Activated CD8-positive, alpha-beta T cell treated with anti-CD3 and anti-CD28 coated beads, Interleukin-2, amount 10 ng/mL, durations not matched to agents 7 days and 5 days (primary cell): ENCODE measurements at places on chromosomes 4 and X.

- no peak for DNase-seq
Measured at GRCh38 chr4:111797455-111798163, 347.6 kb upstream of the FAM241A start.

DNA sequence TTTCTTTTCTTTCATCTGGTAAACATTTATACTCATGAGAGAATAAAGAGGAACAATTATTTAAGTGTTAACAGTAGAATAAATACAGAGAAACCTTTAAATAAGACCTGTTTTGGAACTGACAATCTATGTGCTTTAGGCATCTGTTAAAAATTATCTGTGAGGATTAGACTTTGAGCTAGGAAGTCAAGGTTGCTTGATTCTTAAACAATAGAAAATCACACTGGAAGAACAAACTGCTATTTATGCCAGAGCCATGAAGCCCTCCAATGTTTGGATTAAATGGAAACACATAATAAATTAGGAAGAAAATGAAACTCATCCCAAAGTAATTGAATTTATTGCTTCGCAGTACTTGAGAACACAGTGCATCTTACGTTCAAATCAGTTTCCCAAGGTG, 207.2 kb upstream of the NPY2R start:
- no peak for DNase-seq

- DNase-seq = no peak
Measured at GRCh38 chrX:130030826-130031225, 48.4 kb downstream of the BCORL1 start.

- DNase-seq = no peak
Measured at GRCh38 chr4:6524436-6524835, 50.6 kb upstream of the MAN2B2 start.

- DNase-seq = no peak
Measured at GRCh38 chr4:3310301-3311094, 17.7 kb downstream of the RGS12 start.

GRCh38 chrX:131424895-131425294, 119.0 kb upstream of the OR13H1 start:
- DNase-seq = no peak

DNA sequence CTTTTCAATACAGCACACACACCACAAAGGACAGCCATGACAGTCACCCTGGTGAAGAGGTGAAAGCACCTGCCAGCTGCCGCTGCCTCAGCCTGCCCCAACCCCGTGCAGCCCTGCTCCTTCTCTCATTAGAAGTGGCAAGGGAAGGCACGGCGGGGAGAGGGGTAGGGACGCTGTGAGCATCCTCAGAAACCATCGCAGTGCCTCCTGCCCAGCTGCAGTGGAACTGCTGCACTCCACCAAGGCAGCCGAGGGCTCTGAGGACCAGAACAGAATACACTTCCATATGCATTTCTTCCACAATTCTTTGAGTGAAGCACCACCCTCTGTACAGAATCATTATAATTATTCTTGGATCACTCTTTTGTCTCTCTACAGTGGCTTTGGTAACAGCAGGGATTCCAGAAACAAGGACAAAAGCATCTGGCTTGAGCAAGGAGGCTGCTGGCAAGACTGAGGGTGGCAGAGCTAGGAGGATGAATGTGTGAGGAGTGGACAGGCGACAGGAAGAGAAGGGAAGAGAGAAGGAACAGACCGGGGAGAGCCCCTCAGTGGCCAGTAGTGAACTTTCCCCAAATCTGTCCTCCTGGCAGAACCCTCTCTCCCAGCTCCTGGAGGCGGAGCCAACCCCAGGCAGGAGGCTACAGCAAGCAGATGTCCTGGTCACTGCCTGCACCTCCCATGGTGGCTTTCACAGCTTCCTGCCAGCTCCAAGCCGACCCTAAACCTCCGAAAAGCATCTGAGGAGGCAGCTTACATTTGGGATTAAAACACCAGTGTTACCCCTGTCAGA, 73.2 kb downstream of the MTNR1A start:
- no peak for DNase-seq

GRCh38 chr4:10582059-10582686, 102.4 kb downstream of the CLNK start:
- DNase-seq = peak; percentile 36

GRCh38 chrX:84907324-84907968, 96.2 kb upstream of the APOOL start:
- DNase-seq = no peak

DNA sequence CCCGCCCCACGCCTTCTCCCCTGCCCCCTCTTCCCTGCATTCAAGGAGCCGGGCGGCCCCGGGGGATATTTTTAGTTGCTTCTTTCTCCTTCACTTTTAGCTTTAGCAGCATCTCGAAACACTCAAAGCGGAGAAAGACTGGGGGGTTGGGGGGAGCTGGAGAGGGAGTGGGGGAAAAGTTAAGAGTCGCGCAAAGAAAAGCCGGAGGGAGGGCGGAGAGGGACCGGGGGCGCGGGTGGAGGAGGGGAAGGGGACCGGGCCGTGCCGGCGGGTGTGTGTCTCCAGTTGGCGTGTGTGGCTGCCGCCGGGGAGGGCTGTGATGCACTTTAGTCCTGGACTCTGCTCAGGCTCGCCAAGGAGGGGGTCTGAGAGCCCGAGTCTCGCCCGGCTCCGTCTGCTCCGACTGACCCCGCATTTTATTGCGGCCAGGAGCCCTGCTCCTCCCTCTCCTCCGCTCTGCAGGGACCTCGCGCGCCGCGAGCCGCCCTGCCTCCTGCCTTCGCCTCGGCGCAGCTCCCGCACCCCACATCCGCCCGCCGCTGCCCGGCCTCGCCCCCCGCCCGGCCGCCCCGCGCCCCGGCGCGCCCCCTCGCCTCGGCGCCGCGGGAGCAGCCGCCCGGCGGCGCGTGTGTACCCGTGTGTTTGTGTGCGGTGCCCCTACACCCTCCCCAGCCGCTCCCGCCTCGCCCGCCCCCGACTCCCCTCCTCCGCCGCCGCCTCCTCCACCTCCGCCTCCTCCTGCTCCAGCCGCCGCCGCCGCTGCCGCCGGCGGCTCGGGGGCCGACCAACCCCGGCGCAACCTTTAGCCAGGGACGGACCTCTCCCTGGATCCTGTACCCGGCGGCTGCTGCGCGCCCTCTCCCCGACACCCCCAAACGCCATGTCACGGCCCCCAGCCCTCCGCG, 1.4 kb downstream of the ZNF827 start:
- peak; percentile 63 for DNase-seq

GRCh38 chrX:148185631-148186030, 204.5 kb downstream of the FMR1NB start:
- DNase-seq = no peak

GRCh38 chr4:14667624-14668151, 334.6 kb upstream of the CPEB2 start:
- no peak for DNase-seq

- DNase-seq = peak; percentile 21
Measured at GRCh38 chrX:102067966-102068723, 57.3 kb upstream of the TCEAL2 start.

GRCh38 chr4:145061318-145061920, 36.6 kb downstream of the ANAPC10 start:
- DNase-seq = no peak

DNA sequence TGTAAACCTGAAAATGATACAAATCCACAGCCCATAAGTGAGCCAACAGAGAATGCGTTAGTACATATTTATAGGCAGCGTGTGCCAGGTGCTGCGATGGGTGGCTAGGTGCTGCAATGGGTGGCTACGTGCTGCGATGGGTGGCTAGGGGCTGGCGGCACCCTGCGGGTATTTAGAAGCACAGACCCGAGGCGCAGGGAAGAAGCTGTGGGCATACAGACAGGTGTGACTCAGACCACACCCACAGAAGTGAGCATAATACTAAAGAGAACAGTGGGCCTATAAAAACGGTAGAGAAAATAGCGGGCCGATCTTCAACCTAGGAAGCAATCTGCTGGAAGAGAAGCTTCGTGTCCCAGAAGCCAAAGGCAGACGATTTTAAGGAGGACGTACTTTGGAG, 81.1 kb downstream of the FAT1 start:
- no peak for DNase-seq

DNA sequence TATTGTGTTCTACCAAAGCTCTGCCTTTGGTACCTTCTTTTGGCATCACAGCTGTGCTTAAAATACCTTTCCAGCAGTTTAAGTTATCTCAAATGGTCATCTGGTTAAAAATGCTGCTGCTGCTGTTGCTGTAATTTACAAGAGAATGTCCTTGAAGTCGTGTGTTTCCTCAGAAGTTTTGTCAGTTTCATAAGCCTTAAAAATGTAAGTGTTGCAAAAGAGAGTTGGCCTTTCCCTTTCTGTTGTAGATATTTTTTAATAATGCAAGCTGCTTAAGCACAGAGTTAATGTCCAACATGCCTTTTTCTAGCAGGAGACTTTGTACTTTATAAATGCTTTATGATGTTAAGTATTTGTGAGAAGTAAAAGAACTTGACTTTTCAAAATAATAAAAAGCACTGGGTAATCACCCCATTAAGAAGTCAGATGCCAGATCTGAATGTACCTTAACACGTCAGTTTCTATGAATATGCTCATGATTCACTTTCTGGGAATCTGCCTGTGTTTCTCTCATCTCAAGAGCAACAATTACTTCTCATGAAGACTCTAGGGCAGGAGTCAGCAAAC, 35.3 kb upstream of the TENM3 start:
- no peak for DNase-seq

DNA sequence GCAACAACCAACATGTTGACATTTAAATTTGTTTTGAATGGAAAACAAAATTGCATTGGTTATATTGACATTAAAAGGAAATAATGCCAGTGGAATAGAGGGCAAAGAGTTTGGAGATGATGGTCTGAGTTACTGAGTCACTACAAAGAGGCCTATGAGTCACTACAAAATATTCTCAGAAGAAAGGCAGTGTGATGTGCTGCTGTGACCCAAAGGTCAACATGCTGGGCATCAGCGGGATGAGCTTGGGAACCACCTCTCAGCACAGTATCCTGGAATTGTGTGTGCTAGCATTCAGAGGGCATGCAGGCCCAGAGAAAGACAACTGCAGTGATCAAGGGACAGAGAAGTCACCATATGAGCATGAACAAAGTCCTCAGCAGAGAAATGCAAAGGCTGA, 2.8 kb downstream of the CMC4 start:
- no peak for DNase-seq

GRCh38 chrX:41273638-41274037, 60.3 kb upstream of the DDX3X start:
- no peak for DNase-seq

DNA sequence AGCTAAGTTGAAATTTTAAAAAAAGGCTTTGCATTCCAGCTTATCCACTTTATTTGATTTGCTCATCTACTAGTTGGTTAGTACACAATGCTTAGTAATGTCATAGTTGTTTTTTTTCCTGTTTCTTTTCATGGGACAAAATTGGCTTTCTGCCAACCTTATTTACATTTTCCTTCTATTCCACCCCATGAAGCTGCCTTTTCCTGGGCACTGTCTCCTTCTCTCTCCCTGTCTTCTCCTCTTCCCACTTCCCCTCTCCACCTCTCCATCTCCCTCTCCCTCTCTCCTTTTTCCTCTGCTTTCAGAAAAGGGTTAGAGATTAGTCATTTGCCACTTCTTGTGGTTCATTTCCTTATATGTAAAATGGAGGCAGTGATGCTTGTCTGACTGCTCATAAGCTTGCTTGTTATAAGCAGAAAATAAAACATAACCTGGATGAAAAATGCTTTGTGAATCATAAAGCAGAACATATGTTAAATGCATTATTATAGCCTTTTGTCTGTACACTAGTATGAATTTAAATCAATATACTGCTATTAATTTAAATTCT, 181.9 kb downstream of the CEP135 start:
- no peak for DNase-seq

DNA sequence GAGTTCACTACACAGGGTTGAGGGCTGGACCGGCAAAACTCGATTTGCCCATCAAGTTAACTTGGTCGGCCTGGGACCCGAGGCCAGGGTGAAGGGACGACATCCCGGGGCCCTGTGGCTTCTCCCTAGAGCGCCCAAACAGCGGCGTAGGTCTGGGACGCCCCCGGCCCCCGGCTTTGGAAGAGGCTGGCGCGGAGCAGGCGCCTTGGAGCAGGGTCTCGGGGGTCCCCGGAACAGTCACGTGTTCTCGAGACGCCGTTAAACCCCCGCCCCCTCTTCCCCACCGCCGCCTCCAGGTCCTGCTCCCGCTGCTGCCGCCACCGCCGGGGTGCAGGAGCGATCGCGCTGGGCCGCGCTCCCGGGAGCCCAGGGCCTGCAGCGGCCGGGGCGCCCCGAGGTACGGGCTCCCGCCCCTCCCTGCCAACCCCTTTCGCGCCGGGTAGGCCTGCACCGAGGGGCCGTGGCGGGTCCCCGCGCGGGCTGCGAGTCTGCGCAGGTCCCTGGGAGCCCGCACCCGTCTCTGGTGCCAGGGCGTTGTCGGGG, at the start of gene NPY5R:
Gene NPY5R (plus strand): TSS at position 289 of the 543 bp plus-strand sequence. CDS start 6,382 bp downstream, outside the sequence.
- DNase-seq = no peak

DNA sequence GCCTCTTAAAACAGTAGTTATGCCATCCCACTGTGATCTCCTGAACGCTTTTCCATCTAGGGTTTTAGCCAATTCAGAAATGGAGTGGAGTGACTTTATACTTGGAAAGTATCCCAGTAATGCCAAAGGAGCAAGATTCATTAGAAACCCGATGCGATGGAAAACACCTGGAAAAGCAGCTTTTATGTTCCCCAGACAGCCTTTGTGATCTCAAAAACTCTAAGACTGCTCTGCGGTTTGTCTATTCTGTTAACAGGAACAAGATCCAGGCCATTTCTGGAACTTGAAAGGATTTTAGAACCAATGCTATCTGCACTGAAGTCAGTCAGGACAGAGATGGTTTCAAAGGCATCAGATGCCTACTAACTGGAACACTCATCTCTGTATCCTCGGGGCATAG, 145.1 kb downstream of the APBB2 start:
- DNase-seq = no peak

- DNase-seq = peak; percentile 21
Measured at GRCh38 chrX:8987672-8988250, 46.2 kb downstream of the FAM9B start.

DNA sequence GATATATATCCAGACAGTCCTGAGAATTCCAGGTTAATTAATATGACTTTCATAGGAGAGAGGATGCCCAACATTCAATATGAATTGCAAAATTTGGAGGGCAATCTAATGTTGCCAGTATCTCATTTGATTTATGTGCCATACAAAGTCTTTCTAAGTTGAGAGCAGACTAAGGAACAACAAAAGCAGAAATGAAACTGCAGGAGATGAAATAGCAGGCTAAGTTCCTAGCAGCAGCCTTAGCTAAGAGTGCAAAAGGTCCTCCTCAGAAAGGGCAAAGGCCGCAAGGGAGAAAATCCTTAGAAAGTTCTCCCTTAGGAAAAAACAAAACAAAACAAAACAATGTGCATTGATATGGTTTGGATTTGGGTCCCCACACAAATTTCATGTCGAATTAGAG, 602.9 kb upstream of the HTR2C start:
- no peak for DNase-seq

GRCh38 chr4:106695501-106696262, 327.1 kb upstream of the GIMD1 start:
- DNase-seq = no peak

- no peak for DNase-seq
Measured at GRCh38 chr4:175422331-175422730, 389.7 kb downstream of the GPM6A start.
